ENCODE measurements at places on chromosomes 12 and 14.

GRCh38 chr12:81819991-81820633 lies 61.0 kb upstream of the PPFIA2 start:
- no peak for DNase-seq

DNA sequence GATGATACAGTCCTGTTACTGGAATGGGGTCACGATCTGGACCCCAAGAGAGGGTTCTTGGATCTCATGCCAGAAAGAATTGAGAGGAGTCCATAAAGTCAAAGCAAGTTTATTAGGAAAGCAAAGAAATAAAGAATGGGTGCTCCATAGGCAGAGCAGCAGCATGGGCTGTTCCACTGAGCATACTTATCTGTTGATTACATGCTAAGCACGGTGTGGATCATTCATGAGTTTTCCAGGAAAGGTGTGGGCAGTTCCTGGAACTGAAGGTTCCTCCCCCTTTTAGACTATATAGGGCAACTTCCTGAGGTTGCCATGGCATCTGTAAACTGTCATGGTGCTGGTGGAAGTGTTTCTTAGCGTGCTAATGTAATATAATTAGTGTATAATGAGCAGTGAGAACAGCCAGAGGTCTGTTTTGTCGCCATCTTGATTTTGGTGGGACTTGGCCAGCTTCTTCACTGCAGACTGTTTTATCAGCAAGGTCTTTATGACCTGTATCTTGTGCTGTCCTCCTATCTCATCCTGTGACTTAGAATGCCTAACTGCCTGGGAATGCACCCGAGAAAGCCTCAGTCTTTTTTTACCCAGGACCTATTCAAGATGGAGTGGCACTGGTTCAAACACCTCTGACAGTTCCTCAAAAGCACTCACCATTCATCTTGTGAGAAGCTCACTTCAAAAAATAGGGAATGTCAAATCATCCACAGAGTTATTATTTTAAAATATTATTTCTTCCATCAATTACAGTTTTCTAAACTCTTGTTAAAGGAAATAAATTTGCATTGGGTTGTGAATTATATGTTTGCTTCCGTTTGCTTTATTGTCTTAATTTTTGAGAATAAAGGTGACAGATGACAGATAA lies 1358.8 kb upstream of the TMEM132C start:
- no peak for DNase-seq

DNA sequence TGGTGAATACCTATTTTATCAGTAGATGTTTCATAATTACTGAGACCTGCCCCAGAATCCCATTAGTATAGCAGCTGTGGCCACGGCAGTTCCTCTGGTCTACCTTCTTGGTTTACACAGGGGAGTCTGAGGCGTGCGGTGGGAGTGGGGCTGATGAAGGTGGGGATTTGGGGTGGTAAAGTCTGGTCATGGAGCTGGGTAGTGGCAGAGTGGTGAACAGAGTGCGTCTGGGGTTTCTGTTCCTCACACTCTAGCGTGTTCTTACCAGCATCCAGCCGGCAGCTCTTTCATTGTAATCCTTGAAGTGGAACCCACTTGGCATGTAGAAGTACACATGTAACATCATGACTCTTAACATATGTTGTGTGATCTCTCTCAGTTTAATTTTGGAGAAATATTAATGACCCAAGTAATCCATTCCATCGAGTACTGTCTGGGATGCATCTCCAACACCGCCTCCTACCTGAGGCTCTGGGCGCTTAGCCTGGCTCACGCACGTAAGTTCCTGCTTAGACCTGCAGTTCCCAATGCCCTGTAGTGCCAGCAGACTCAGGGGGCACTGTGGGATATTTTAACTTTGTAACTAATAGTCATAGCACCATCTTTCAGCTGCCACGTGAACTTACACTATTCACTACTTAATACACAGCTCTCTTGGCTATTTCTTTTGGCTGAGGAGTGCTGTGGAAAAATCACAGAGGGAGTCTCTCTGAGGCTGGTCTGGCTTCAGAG lies 7.9 kb upstream of the DNAH10 start:
- no peak for DNase-seq

- no peak for DNase-seq
These were observed 156.8 kb downstream of the PDZRN4 start for GRCh38 chr12:41344776-41345470.

GRCh38 chr14:103703433-103704385 lies 11.5 kb downstream of the XRCC3 start:
- no peak for DNase-seq

DNA sequence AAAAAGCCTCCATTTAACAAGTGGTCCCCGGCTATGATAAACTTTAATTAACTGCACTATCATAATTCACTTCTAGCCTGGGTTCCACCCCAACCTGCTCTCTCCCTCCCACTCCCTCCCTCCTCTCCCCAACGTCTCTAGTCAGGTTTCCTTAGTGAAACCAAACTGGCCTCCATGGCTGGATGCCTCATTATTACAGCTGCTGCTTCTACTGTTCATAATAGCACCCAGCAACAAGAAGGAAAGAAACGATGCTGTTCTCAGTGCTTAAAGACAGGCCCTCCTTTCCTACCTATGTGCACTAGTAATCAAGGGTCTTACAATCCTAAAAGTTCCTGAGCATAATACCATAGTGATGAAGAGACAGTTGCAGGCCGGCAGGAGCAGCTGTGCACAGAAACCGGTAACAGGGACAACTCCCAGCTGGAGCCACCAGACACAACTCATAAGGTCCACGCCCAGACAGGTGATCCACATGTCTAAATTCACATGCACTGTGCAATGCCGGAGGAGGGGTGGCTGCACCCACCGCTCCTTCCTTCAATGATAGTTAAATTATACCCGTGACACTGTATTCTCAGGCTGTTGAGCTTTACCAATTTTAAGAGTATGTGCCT lies 6.2 kb downstream of the IRF2BPL start:
- no peak for DNase-seq

DNA sequence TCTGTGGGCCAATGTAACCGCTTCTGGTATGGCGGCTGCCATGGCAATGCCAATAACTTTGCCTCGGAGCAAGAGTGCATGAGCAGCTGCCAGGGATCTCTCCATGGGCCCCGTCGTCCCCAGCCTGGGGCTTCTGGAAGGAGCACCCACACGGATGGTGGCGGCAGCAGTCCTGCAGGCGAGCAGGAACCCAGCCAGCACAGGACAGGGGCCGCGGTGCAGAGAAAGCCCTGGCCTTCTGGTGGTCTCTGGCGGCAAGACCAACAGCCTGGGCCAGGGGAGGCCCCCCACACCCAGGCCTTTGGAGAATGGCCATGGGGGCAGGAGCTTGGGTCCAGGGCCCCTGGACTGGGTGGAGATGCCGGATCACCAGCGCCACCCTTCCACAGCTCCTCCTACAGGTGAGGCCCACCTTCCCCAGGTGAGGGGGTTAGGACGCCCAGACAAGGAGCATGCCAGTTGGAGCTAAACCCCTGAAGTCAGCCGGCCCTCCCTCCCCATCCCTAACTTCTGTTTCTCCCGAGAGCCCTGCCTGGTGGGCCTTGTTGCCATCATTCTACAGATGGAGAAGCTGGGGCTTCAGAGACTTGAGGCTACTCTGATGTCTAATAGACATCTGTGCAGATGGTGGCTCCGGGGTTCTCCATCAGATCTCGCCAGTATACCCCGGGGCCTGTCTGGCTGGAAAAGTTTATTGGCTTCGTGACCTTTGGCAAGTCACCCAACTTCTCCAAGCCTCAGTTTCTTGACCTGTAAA lies 25.3 kb downstream of the PAPLN start:
- DNase-seq, result no peak

DNA sequence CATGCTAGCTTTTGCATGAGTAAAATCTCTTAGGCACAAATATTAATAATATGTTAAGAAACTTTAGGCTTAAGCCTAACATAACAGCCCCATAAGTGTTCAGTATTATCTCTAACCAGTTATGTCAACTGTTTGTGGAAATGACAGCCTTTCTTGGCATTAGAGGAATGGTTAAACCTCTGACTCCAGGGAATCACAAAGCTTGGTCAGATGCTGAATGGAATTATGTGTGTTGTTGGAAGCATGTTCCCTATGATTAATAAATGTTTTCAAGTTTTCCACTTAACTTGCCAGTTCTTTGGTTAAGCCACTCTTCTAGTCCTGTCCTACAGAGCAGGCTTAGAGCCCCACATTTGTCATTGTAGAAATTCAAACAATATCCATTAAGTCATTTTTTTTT lies 17.0 kb downstream of the PSEN1 start:
- DNase-seq, result no peak

DNA sequence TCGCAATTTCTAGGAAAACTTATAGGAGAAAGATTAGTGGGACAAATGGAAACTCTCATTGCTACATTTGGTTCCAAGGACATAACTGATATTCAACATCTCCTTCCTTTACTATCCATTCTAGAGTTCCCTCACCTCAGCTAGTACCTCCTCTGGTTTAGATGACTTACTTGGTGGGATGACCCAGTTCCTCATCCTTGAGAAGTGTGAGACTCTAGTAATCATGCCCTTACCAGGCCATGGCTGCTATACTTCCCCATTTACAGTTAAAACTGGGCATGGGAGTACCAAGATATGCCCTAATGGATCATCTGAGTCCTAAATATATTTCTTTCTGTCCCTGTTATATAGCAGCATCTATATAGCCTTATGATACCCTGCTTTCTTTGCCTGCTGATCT lies 58.1 kb downstream of the IFT81 start:
- no peak for DNase-seq

DNA sequence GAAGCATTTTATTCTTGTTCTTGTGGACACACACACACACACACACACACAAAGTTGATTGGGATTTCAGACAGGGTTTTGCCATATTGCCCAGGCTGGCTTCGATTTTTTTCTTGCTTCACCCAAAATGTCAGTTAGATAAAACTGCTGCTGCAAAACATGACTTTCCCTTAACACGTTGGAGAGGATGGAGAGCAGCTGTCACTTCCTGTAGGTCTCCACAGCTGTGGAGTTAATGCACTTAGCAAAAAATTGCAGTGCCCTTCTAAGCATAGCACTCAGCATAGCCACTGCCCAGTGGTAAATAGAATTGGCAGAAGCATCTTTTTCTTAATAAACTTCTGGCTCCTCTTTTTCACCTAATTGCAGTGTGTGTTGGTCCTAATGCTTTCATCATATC lies 54.5 kb downstream of the PDZRN4 start:
- DNase-seq, result no peak

DNA sequence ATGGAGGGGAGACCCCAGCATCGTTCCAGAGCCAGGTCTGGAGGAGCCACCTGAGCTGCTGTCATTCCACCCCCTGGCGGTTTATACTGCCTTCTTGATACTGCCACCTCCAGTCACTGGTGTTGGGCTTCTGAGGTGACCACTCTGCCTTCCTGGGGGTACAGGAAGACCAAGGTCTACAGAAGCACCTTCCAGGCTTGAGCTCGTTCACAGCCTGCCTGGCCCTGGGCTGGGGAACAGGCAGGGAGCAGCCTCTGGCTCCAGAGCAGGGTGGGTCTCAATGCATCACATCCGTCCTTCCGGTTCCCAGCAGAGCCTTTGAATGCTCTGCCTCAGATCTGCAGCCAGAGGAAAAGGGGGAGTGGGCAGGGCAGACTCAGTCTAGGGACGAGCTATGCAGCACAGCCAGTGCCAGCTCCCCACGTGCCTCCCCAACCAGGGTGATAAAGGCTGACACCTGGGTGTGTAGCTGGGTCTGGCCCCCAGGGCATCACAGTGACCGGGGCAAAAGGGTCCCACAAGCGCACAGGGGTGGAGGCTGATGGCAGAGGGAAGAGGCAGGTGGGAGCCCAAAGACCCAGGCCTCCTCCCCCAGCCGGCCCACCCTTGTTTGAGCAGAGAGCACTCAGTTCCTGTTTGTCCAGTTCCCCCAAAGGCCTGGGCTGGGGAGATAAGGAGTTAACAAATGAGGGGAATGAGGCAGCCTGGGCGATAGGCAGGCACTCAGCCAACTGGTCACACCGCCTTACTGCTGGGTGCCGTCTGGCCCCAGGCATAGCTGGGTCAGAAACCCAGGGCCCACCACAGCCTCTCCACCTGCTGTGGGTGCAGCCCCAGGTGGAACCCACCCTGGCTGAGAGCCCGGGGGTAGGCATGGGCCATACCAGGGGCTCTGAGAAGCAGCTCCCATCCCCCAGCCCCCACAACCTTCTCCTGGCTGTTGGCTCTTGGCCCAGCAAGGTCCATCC lies 17.1 kb downstream of the DEGS2 start:
- DNase-seq, result no peak

- DNase-seq, result no peak
These were observed 54.9 kb upstream of the GNG2 start for GRCh38 chr14:51805541-51805940.

DNA sequence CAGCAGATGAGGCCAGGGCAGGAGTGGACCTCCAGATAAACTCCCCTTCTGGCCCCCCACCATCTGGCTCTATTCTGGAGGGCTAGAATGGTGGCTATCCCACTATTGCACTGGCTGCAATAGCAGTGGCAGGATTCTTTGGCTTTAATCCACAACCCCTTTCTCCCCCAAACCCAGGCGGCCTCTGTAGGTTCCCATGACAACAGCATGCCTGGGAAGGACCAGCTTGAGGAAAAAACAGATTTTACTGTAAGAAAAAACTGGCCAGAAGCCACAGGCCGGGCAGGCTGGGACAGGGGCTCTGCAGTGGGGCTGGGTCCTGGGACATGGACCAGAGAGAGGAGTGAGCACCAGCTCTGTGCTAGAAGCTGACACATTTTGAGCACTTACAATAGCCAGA lies 13.6 kb upstream of the ACVR1B start:
- DNase-seq, result no peak

GRCh38 chr12:123720141-123720814 lies 8.1 kb downstream of the ATP6V0A2 start:
- no peak for DNase-seq

- DNase-seq, result no peak
These were observed 58.5 kb upstream of the OSBPL8 start for GRCh38 chr12:76618031-76618430.
